Stimulated activated CD4-positive, alpha-beta T cell treated with anti-CD3 and anti-CD28 coated beads, TNF-alpha, amount 100 ng/mL, for 24 hours (primary cell): ENCODE measurements at places on chromosomes 7 and 10.
A peak's percentile ranks its signal among the peaks of the same experiment; 100 is the strongest.

DNA sequence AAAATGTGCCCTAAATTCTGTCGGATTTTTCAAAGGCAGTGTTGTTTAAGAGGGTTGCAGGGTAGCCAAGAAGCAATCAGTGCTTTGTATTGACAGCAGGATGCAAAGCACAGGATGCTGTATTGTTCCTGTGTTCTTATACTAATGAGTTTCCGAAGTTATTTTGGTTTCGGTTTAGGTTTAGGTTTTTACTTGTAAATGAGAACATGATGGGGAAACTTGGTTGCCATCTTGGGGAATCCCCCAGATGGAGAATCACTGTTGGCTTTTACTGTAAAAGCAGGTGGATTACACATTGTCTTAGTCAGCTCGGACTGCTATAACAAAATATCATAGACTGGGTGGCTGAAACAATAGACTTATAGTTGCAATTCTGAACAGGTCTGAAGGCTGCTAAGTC is 72.1 kb downstream of the INHBA start:
- DNase-seq, result no peak

GRCh38 chr7:74002474-74003017 is 25.4 kb upstream of the ELN start:
- DNase-seq, result no peak

DNA sequence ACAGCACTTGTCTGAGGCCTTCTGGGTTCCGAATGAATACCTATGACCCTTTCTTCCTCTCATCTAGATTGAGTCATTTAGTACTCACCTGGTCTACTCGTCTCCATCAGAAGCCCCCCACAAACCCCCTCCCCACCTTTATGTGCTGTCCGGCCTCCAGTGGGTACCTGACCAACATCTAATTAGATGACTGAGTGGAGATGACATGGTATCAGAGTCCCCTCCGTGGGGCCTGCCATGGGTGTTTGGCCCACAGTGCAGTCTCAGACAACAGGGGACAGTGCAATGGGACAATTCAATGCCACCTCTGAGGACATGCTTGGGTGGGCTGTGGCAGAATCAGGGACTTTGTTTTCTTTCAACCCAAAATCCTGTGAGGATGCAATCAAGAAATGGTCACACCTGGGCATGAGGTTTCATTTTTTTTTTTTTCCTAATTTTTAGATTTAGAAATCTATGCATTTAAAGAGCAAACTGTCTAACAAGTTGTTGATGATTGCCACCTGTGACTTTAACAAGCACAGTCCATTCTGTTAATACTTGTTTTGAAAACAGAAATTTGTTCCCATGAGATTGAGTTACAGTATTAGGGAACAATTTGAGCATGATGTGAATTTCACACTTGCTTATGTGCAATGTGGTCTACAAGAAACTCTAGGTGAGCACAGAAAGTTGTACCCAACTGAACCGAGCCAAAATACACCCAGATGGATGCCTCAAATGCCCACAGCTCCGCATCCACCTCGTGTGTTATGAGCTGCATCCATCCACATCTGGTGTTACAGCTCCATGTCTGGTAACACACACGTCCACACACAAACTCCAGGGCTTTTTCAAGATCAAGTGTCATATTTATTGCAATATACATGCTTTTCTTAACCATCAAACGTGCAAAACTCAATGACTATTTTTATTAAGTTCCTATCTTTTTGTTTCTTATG is 27.5 kb downstream of the GPRIN2 start:
- no peak for DNase-seq

- DNase-seq, result no peak
Measured at GRCh38 chr10:35463878-35464277, 127.6 kb downstream of the CCNY start.

DNA sequence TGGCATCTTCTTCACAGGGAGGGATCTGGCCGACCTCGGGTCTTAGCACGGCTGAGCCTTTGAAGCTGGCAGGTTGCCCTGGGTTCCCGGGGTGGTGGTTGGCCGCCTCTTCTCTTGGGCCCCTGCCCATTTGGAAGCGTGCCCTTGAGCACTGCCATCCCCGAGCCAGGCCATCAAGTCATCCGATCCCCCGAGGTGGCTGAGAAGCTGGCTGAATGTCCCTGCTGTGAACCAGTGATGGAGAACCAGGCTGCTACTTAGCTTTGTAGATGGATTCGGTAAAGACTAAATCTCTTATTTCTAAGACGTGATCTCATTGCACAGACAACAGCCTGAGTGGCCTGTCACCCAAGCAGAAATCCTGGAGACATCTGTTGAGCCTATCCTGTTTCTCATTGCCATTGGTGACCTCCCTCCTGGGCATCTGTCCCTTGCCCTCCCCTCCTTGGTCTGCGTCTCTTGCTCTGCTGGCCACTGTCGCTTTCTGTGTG is 74.3 kb downstream of the GRK5 start:
- no peak for DNase-seq

- DNase-seq, result no peak
Measured at GRCh38 chr10:63553473-63553872, 32.3 kb downstream of the REEP3 start.

- no peak for DNase-seq
Measured at GRCh38 chr7:130473876-130474275, 18.0 kb upstream of the MEST start.

DNA sequence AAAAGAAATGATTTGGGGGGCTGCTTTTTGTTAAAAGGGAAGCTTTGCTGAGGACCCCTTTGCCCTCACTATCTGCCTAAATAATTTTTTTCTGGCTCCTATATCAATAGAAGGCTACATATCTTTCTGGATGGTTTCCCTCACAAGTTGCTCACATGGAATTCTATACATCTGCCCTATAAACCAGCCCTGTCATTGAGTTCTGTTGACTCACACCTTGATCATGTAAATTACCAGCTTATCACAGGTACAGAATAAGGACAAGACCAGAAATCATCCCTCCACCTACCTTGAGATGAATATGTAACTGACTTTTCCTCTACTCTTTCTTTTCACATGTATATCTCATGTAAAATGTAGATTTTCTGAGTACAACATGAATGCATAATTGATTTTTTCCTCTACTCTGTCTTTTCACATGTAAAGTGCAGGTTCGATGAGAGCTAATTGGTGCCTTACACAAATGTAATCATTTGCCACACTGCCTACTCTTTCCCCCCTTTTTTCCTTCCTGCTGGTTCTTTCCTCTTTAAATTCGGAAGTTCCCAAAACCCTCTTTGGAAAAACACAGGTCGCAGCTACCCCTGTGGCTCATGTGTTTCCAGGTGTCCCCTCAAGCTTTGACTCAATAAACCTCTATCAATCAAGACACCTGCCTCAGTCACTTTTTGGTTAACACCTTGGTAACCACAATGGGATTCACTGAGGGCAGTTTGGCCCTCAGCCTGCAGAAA is 12.5 kb downstream of the CYP3A43 start:
- DNase-seq, result no peak

- no peak for DNase-seq
Measured at GRCh38 chr7:64887756-64888508, 15.1 kb upstream of the ZNF273 start.

- no peak for DNase-seq
Measured at GRCh38 chr7:143978585-143978984, 21.5 kb upstream of the OR6B1 start.

- no peak for DNase-seq
Measured at GRCh38 chr10:62527019-62527827, 153.1 kb downstream of the ZNF365 start.

DNA sequence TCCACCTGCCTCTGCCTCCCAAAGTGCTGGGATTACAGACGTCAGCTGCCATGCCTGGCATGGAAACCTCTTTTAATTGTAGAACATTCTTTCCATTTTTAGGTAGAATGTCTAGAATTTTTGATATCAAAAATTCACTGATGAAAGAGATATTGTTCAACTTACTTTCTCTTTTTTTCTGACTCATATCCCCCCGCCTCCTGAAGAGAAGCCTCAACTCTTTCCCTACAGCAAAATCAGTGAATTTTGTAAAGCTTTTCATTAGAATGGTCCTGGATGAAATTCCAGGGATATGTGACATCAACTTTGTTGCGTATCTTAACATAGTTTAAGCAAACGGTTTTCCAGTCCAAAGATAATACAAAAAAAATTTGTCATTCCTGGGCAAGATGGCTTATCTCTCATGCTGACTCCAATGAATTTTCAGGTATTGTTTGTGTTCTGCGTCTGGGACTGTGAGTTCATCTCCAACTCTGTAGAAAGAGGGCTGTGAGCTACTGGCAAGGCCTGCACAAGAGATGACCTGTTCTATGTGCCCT is 256.8 kb downstream of the BMPER start:
- DNase-seq, result no peak

GRCh38 chr7:54921116-54921515 is 97.7 kb upstream of the EGFR start:
- no peak for DNase-seq

- no peak for DNase-seq
Measured at GRCh38 chr7:116357781-116358670, 141.5 kb upstream of the CAV2 start.

- DNase-seq, result no peak
Measured at GRCh38 chr7:36986511-36986933, 262.2 kb upstream of the AOAH start.

- DNase-seq, result no peak
Measured at GRCh38 chr7:127710635-127711034, 58.6 kb downstream of the SND1 start.

GRCh38 chr10:71816421-71816851 is 34.6 kb downstream of the PSAP start:
- DNase-seq, result no peak

DNA sequence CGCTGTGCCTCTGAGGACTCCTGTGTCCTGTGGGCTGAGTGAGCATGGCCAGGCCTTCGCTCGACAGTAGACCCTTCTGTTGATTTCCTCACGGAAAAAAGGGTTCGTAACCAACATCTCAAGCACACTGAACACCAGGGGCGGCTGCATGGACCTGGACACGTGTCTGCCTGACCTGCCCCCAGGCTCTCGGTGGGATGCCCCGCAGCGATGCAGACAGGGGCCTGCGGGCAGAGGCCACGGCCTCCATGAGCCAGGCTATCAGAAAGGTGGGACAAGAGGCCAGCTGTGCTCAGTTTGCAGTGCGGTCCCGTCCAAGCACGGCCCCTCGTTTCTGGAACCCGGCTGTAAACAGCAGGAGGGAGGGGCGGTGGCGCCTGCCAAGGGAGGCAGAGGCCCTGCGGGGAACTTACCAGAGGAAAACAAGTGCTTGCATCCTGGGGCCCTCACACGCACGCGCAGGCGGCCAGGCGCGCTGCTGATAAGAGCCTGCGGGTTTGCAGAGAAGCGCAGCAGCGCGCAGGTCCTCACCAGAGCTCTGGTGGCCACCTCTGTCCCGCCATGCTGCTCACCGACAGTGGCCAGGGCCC is 10.6 kb downstream of the GPR146 start:
- DNase-seq, result peak; percentile 50

DNA sequence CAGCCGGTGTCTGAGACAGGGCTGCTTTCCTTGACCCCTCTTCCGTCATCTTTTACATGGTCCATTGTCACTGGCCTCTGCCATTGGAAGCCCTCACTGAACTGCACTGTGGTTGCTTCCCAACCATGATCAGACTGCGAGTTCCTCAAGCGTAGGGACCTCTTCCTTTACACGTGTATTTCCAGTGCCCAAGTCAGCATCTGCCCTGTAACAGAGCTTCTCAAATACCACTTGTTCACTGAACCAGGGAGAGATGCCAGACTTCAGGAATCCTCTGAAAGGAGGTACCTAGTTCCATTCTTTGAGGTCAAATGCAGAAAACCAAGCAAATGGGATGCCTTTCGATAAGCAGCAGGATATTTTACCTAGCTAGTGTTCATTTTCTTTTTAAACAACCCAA is 145.1 kb downstream of the NRP1 start:
- DNase-seq, result no peak

GRCh38 chr10:85916286-85916685 is 450.3 kb downstream of the GRID1 start:
- DNase-seq, result no peak

DNA sequence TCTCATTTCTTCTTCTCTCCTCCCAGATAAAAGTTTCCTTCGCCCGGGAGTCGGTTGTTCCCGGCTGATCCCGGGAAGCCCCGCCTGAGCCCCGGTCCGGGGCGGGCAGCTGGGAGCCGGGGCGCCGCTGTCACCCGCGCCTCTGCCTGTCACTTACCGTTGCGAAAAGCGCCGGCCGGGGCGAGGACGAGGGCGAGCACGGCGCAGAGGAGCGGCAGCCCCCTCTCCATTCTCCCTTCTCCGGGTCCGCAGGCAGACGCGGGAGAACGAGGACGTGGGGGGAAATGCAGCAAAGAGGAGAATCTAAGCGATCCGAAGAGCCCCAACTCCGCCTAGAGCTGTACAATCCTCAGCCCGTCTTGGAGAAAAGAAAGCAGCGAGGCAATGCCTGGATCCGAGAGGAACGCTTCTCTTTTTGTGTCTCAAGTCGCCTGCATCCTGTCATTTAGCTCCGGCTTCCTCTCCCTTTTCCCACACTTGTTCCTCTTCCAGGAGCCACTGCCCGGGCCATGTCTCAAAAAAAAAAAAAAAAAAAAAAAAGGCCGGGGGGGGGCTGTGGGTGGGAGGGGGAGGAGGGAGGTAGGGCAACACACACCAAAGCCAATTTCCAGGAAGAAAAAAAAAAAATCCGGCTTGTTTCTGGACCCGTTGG is at the start of gene NRP1:
Gene NRP1, minus strand, starts transcription at position 515 of the 652 bp plus-strand sequence. Its CDS starts 285 bp downstream, at position 230.
- no peak for DNase-seq

DNA sequence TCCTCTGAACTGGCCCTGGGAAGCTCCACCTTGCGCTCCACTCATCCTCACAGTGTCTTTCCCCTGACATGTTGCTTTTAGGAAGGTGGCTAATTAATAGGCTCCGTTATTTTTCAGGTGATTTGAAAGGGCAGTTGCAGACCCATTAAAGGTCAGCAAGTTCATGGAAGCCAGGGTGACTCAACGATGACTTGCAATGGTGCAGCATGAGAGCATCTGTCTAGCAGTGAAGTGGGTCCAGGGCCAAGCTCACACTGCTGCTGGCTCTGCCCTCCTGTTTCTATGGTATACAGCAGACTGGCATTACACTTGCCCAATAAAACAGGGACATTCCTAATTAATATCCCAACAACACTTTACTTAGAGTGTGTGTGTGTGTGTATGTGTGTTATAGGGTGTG is 68.8 kb upstream of the WDR11 start:
- DNase-seq, result no peak

- DNase-seq, result no peak
Measured at GRCh38 chr7:87354749-87355148, 9.3 kb downstream of the CROT start.

DNA sequence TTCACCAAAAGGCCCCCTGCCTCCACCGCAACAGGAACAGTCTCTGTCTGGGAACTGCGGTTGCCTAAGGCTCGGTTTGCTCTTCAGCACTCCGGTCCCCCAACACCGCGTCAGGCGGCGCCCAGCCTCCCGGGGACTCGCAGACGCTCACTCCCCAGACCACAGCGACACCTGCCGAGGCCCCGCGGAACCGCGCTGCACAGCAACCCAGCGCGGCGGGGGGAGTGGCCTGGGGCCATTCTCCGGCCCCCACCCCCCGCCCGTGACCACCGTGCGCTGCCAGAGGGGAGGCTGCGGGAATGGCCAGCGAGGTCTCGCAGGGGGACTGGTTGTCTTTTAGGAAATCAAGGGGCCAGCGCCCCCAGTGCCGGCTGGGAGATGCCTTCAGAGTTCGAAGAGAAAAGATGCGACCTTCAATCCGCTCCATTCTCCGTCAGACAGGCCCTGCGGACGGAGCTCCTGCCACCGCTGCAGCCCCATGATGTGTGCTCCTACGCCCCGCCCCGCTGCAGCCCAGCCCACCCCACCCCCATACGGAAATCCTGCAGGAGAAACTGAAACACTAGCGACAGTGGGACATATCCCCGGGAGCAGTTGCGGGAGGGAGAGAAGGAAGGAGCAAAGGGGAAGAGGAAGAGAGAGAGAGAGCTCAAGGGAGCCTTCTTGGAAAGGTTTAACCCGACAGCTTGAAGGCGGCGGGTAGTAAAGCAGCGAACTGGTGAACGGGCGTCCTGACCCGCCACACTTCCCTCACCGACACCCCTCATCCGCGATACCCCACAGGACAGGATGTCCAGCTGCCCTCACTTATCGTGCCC is 137.4 kb upstream of the CDCA7L start:
- DNase-seq, result peak; percentile 82
